ENCODE measurements at places on chromosomes 6 and 20. TPM values are rescaled to one million over a fixed set of nuclear protein-coding genes. Genes with fewer than 3 reads are reported as not detected.

Gene TP53TG5
- total RNA-seq: not detected

Gene ADGB
- total RNA-seq: not detected

Gene PGBD1
- total RNA-seq: 3.0 TPM

Gene NRSN2
- 48.1 TPM for total RNA-seq

Gene GRIK2
- 0.82 TPM for total RNA-seq

Gene ABHD16B
- total RNA-seq: not detected

Gene SAPCD1
- 6.5 TPM for total RNA-seq

Gene EPB41L1
- 230 TPM for total RNA-seq

Gene OR2B6
- not detected for total RNA-seq

Gene KCNK15
- 11.7 TPM for total RNA-seq

Gene DCDC2
- total RNA-seq: 110 TPM

Gene DEFB132
- not detected for total RNA-seq

Gene ELOVL4
- total RNA-seq: 0.38 TPM

Gene PPP1R3D
- total RNA-seq: 7.6 TPM

Gene CALHM4
- not detected for total RNA-seq

Gene RNF144B
- total RNA-seq: 153 TPM

Gene CGA
- total RNA-seq: not detected

Gene FOXS1
- total RNA-seq: 2.1 TPM

Gene DLK2
- 0.50 TPM for total RNA-seq

Gene GMPR
- 51.4 TPM for total RNA-seq

Gene AIF1
- total RNA-seq: 44.1 TPM

Gene MEP1A
- total RNA-seq: 0.09 TPM

Gene FOXC1
- total RNA-seq: 58.5 TPM

Gene MOXD1
- total RNA-seq: 35.9 TPM

Gene MUC22
- not detected for total RNA-seq

Measured in kidney (tissue), 22 donors.